ENCODE measurements at places on chromosomes 2 and 18.

GRCh38 chr2:11329776-11330175 lies 14.7 kb downstream of the ROCK2 start:
- peak; percentile 55 for DNase-seq

DNA sequence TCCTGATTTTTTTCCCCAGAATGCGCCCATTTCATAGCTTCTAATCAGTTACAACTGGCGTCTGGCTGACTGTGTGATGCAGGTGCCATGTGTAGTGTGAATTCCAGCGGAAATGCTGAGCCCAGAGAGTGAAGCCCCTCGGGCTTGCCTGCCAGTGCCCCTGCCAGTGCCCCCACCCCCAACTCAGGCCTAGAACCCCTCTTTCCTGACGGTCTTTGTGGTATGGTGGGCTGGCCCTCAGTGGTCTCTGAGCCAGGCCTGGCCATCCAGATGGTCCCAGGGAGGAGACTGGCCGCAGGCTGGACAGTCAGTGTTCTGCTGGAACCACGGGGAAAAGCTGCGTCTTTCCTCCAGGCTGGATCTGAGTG lies 3.1 kb downstream of the RAMP1 start:
- DNase-seq: no peak

DNA sequence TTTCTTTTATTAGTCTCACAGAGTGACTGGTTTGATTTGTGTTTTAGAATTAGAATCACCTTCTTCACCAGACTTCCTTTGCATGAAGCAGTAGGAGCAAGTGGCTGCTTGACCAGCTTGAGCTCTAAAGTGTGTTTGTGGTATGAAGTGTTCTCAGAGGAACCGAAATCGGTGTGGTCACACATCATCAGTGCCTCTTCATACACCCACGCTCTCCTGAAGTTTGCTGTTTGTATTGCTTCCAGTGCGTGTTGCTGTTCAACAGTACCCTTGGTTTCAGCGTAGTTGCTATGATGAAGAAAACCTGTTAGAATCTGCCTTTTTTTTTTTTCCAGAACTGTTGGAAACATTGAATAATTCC lies 77.9 kb downstream of the LIMS1 start:
- no peak for DNase-seq

DNA sequence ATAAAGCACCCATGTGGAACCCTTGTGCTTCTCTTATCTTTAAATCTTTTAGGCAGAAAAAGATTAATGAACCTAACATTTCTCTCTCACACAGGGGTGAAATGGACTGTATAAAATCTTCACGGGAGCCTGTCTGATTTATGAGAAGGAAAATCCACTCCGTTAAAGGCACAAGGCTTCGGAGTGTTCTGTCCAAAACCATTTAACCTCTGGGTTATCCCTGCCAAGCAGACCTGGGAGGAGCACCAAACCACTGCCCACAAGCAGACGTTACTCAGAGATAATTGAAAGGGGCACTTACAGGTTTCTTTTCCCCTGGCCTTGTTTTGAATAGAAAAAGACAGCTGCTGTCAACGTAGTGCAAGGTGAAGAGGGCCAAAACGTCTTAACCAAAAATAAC lies 184.4 kb upstream of the DOK6 start:
- DNase-seq: no peak

- no peak for DNase-seq
These were observed 47.6 kb downstream of the PDE1A start for GRCh38 chr2:182379241-182379640.

GRCh38 chr2:171034315-171034714 lies 105.3 kb downstream of the GORASP2 start:
- DNase-seq: no peak

DNA sequence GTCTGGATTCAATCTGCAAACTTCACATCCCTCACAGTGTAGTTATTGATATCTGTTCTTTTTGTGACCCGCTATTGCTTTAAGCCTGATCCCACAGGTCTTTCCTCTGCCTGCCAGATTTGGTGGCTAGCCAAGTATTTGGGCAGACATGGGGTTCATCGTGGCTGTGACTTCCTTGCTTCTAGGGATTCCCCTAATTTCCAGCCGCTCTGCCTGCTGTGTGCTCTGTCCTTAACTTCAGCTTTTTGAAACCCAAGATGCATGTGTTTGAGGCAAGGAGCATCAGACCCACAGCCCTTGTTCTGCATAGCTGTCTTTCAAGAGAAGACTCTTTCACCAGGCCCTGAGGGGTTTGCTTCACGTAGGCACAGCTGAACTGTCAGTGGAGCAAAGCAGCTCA lies 54.2 kb downstream of the NCAPH start:
- DNase-seq: no peak

DNA sequence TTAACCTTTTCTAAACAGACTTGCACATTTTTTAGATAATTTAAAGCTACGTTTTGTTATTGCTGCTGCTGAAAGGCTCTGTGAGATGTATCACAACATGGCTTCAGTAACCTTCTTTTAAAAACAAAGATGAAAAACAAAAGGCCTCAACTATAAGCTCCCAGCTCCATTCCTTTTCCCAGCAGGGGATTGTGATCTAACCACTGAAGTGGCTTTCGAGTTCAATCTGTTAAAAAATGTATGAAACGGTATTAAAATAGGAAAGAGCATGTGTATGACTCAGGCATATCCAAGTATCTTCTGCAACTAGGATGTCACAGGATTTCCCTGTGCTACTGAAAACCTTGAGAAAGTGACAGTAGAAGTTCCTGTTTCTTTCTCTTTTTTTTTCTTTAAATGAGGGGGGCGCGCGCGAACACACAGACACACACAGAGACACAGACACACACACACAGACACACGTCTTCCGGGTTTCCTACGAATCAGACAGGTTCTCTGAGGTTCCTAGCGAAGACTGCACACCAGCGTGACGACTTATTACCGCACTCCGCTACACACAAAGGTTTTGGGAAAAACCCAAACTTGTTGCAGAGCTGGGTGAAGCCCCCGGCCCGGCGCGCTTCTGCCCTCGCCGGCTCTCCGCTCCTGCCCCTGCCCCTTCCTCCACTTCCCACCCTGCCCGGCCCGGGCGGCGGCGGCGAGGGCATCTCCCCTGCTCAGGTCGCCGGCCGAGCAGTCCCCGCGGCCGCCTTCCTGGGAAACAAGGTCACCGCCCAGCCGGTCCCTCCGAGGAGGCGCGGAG lies 86.8 kb downstream of the RBMS1 start:
- no peak for DNase-seq

DNA sequence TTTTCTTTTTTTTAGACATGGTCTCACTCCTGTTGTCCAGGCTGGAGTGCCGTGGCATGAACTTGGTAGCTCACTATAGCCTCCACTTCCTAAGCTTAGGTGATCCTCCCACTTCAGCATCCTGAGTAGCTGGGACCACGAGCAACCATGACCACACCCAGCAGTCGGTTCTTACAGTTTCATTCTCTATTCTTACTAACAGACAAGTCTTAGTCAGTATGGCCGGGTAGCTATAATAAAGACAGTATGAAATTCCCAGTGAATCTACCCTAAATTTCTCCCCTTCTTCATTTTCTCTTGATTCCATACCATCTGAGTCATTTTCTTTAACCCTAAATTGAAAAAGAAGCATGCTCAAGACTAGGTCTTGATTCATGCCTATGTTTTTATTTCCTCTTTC lies 775.3 kb upstream of the NRXN1 start:
- DNase-seq: no peak

DNA sequence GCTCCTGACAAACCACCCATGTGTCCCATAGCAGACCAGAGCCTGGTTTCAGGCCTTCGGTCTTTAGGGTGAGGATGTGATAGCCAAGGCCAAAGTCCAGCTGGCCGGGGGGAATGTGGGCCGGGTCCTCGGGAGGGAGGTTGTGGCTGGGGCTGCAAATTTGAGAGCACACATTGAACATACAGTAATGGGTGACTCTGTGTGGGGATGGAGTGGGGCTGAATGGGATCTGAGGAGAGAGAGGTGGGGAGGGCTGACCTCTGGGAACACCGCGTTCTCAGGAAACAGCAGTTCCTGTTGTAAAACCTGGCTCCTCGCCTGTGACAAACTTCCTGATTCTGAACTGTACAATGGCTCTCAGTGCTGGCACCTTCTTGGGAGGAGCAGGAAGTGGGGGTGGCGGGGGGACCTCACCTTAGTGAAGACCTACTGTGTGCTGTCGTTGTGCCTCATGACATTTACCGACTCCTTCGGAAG lies 48.8 kb downstream of the MCFD2 start:
- DNase-seq: no peak

DNA sequence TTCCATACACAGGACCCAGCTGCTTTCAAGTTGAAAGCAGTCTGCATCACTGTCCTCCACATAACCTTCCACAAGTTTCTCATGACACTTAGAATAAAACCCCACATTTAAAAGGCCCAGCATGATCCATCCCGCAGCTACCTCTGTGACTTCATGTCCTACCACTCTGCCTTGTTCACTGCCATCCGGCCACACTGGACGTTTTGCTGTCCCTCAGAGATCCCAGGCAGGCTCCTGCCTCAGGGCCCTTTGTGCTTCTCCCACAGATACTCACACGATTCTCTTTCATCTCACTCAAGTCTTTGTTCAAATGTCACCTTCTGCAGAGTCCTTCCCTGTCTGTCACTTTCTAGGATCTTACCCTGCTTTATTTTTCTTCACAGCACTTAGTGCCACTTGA lies 232.9 kb upstream of the BOD1L2 start:
- DNase-seq: no peak

- DNase-seq: no peak
These were observed 117.3 kb upstream of the TTC39C start for GRCh38 chr18:23897291-23897690.

- no peak for DNase-seq
These were observed 26.3 kb downstream of the PROKR1 start for GRCh38 chr2:68669651-68670050.

GRCh38 chr2:162581959-162582798 lies 238.2 kb downstream of the GCA start:
- DNase-seq: peak; percentile 1
